ENCODE measurements at places on chromosomes 3 and 15.
A peak's percentile ranks its signal among the peaks of the same experiment; 100 is the strongest.

GRCh38 chr3:149559525-149559924, 85.0 kb downstream of the TM4SF4 start:
- peaks cover 32% of the 10 kb centered on the region for H3K36me3 ChIP-seq
- peak overlapping the region; percentile 22 for H3K4me3 ChIP-seq
- peaks cover 14% of the 10 kb centered on the region for H3K27me3 ChIP-seq

DNA sequence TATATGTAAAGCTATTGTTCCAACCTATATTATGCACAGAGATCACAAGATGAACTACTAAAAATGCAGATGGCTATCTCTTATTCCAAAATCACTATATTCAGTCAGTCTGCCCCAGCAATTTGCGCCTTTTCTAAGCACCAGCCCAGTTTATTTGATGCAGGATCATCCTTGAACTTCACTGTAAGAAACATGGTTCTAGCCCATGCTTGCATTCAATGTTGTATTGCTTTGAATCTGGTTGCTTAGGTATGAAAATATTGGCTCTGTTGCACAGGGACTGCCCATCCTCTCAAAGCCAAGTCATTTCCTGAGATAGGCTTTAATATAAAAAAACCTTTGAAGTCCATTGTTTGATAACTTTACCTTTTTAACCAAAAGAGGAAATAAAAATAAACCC, 170.5 kb upstream of the LRIG1 start:
- DNase-seq = no peak
- no peaks in the 10 kb centered on the region for H3K27me3 ChIP-seq
- H3K4me1 ChIP-seq = no peaks in the 10 kb centered on the region
- no peak overlapping the region for H3K4me3 ChIP-seq
- no peaks in the 10 kb centered on the region for H3K36me3 ChIP-seq

- no peaks in the 10 kb centered on the region for H3K36me3 ChIP-seq
- no peak overlapping the region for H3K4me3 ChIP-seq
- peaks cover 5% of the 10 kb centered on the region for H3K4me1 ChIP-seq
- H3K27ac ChIP-seq = no peak overlapping the region
These were observed 24.7 kb downstream of the NUDT16 start for GRCh38 chr3:131406274-131406673.

GRCh38 chr3:33004961-33005360, 53.5 kb downstream of the CCR4 start:
- H3K4me3 ChIP-seq = no peak overlapping the region
- peaks cover 9% of the 10 kb centered on the region for H3K27me3 ChIP-seq
- DNase-seq = no peak
- no peak overlapping the region for H3K27ac ChIP-seq
- H3K36me3 ChIP-seq = peaks cover 37% of the 10 kb centered on the region

DNA sequence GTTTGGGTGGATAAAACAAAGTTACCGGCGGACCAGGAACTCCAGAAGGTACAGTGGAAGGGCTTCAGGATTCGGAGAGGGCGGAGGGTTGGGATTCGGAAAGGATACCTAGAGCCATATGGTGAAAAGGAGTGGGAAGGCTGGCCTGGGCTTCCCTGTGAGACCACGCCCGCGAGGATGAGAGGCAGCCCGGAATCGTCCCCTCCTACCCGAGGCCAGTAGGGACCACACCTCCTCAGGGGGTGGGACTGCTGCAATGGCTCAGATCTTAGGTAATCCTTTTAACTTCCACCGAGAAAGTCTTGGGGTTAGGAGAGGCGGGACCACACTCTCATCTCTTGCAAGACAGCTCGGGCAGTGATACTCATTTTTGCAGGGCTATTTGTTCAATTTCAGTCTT, 511.3 kb downstream of the OCA2 start:
- H3K4me3 ChIP-seq = no peak overlapping the region
- DNase-seq = peak; percentile 12
- H3K27ac ChIP-seq = no peak overlapping the region
- H3K36me3 ChIP-seq = no peaks in the 10 kb centered on the region
- peaks cover 2% of the 10 kb centered on the region for H3K27me3 ChIP-seq

DNA sequence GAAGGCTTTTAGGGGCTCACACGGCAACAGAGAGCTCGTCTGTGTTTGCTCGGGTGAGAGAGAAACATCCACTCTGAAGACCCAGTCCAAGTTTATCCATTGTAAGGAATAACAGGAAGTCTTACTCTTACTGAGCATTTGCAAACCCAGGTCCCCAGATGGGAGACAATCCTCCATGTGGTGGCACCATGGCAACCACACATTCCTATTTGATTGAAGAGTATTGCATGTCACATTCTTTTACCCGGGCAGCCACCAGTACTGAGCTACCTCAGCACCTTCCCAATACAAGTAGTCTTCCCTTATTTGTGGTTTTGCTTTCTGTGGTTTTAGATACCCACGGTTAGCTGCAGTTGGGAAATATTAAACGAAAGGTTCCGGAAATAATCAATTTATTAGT, 302.9 kb upstream of the RASGRP1 start:
- H3K27ac ChIP-seq = peak overlapping the region; percentile 24
- H3K27me3 ChIP-seq = peaks cover 2% of the 10 kb centered on the region
- no peaks in the 10 kb centered on the region for H3K4me1 ChIP-seq
- DNase-seq = no peak
- H3K4me3 ChIP-seq = no peak overlapping the region

- DNase-seq = no peak
- no peak overlapping the region for H3K4me3 ChIP-seq
- H3K36me3 ChIP-seq = peaks cover 13% of the 10 kb centered on the region
These were observed 54.9 kb downstream of the TRIM71 start for GRCh38 chr3:32872487-32873382.

DNA sequence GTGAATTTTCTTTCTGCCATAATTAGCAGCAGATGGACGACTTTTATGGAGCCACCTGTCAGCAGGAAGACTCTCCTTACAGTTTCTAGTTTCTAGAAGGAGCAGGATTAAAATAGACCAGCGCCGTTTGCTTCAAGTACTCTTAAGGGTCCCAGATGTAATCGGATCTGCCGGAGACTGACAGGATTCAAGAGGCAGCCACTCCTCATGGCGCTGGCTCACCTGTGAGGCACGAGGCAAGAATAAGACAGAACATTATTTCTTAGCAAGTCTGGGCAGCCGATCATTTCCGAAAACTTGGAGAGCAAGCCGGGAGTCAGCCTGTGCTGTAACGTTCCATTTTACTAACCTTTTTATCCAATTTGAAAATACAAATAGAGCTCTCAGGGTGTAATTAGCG, 410.4 kb upstream of the RORA start:
- H3K36me3 ChIP-seq = no peaks in the 10 kb centered on the region
- H3K27me3 ChIP-seq = no peaks in the 10 kb centered on the region
- no peak for DNase-seq
- peaks cover 5% of the 10 kb centered on the region for H3K4me1 ChIP-seq
- no peak overlapping the region for H3K27ac ChIP-seq
- H3K4me3 ChIP-seq = no peak overlapping the region

DNA sequence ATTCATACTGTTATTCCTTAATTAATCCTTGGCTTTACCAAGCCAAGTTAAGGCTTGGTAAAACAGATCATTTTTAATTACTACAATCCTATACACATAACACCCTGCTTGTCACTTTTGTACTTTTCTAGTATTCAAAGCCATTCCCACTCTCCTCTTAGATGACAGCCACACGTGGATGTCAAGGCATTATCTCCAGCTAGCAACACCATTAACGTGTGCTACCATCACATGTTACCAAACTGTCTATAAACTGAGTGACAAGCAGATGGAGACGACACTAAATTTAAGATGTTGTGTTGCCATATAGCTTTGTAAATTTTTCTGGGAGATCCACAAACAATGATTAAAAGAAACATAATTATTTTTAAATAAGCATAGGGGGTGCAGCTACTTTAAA, 103.7 kb downstream of the UACA start:
- no peaks in the 10 kb centered on the region for H3K36me3 ChIP-seq
- no peaks in the 10 kb centered on the region for H3K4me1 ChIP-seq
- no peak for DNase-seq
- H3K27me3 ChIP-seq = no peaks in the 10 kb centered on the region
- H3K4me3 ChIP-seq = no peak overlapping the region
- no peak overlapping the region for H3K27ac ChIP-seq
